ENCODE measurements at places on chromosomes 1 and 21. TPM values are rescaled to one million over a fixed set of nuclear protein-coding genes. Genes with fewer than 3 reads are reported as not detected.
A peak's percentile ranks its signal among the peaks of the same experiment; 100 is the strongest.

The TEX38 gene
- total RNA-seq = not detected

DNA sequence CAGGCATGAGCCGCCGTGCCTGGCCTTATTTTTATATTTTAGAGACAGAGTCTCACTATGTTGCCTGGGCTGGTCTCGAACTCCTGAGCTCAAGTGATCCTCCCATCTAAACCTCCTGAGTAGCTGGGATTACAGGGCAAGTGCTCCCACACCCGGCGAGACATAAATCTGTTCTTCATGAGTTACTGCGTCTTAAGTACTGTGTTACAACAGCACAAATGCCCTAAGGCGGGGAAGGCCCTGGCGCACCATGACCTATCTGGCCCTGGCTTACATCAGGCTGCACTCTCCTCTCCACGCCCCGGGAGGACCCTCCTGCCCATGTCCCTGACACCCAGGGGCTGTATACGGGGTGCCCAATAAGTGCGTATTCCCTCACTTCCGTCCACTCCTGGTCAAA, 4.3 kb downstream of the GPR153 start:
- peaks cover 4% of the 10 kb centered on the region for H3K27me3 ChIP-seq
- H3K4me3 ChIP-seq = no peak overlapping the region
- no peak overlapping the region for H3K27ac ChIP-seq
- DNase-seq = no peak
- H3K4me1 ChIP-seq = peaks cover 1% of the 10 kb centered on the region

DNA sequence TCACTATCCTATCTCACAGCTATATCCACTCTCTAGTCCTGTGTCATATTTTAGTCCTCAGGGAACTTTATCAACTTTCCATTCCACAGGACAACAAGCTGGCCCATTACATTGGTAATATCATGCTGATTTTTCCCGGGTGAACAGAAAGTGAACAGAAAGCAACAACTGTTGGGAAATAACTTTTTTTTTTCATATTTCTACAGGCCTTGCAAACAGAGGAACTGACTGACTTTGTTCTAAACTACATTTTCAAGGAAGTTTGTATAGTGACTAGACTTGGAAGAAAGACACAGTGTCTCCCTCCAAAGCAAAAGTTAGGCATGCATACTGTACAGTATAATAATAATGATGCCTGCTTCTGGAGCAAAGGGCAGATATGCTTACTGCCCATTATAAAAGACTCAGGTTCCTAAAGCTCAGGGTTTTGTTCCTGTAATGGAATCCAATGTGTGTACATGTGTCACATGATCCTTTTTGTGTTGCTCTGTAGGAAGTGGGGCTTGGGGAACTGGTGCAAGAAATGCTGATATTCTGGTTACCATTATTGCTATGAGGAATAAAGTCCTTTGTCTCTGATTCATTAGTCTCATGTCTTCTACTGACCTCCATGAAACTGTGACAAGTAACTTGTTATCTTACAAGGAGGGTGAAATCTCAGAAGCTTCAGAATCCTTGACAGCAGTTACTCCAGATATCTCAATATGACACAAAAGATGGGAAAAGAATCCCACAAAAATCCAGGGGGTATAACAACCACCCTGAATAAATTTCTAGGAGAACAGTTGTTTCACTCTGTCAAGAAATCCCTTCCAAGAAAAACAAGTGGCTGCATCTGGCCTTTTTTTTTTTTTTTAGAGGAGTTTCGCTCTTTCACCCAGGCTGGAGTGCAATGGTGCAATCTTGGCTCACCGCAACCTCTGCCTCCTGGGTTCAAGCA, 17.7 kb upstream of the NTPCR start:
- H3K27me3 ChIP-seq = no peaks in the 10 kb centered on the region
- no peak overlapping the region for H3K4me3 ChIP-seq
- H3K36me3 ChIP-seq = no peaks in the 10 kb centered on the region
- H3K4me1 ChIP-seq = no peaks in the 10 kb centered on the region
- H3K27ac ChIP-seq = no peak overlapping the region

DNA sequence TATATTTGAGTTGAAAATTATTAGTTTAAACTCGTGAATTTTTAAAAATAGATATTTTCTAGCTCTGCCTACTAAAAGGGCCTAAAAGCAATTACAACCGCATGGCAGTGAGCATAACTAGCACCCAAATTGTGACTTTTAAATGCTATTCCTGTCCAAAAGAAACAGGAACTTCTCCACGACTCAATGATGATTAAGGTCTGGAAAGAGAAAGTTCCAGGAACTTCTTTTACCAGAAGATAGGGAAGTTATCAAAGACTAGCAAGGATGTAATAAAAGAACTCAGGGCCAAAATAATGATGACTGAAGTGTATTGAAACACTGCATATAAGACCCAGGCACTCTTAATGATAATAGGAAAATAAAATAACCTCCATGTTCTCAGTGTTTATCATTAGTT, 313.0 kb downstream of the PLPP3 start:
- H3K27ac ChIP-seq = no peak overlapping the region
- no peak for DNase-seq
- no peaks in the 10 kb centered on the region for H3K36me3 ChIP-seq
- H3K27me3 ChIP-seq = no peaks in the 10 kb centered on the region
- H3K4me3 ChIP-seq = no peak overlapping the region

DNA sequence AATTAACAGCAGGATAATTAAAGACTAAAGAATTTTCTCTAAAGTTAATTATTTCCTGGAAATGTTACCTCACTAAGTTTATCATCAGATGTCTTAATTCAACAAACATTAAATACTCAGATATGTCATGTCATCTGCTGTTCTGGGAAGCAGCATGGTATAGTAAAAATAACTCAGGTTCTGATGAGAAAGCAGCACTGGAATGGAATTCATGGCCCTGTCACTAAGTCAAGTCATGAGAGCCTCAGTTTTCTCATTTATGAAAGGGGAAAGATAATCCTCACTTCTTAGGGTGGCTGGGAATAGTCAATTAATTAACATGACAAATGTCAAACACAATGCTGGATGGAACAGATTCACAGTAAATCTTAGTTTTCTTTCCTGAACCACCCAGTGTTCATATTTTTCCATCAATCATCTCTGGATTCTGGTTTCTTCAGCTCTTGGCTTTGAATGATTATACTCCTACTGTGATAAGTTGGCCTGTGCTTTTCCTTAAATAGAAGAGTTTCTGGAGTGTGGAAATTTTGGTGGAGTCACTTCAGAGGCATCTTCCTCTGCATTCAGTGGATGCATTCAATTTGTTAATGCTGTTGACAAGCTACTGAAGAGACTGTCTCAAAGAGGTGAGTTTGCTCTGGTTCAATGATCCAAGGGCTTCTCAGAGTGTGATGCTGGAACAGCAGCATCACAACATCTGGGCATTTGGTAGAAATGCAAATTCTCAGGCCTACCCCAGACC, 319.4 kb downstream of the KCNH1 start:
- no peak overlapping the region for H3K4me3 ChIP-seq
- no peaks in the 10 kb centered on the region for H3K4me1 ChIP-seq
- H3K36me3 ChIP-seq = no peaks in the 10 kb centered on the region
- no peaks in the 10 kb centered on the region for H3K27me3 ChIP-seq
- no peak for DNase-seq
- no peak overlapping the region for H3K27ac ChIP-seq

DNA sequence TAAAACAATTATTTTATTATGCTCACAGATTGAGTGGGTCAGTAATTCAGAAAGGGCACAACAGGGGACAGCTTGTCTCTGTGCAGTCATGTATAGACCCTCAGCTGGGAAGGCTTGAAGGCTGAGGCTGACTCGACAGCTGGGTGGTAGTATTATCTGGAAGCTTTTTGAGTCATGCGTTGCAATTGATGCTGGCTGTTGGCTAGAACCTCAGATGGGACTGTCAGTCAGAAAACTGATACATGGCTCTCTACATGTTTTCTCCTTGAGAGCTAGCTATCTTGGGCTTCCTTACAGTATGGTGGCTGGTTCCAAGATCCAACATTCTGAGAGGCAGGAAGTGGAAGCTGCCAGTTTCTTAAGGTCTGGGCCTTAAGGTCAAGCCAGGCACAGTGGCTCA, 61.5 kb upstream of the SELENON start:
- no peak for DNase-seq
- H3K27ac ChIP-seq = no peak overlapping the region
- H3K27me3 ChIP-seq = no peaks in the 10 kb centered on the region
- H3K4me1 ChIP-seq = peaks cover 15% of the 10 kb centered on the region
- no peak overlapping the region for H3K4me3 ChIP-seq
- no peaks in the 10 kb centered on the region for H3K36me3 ChIP-seq

The RBM11 gene
- 2.8 TPM for total RNA-seq

- H3K4me3 ChIP-seq = no peak overlapping the region
- H3K27me3 ChIP-seq = no peaks in the 10 kb centered on the region
- no peaks in the 10 kb centered on the region for H3K36me3 ChIP-seq
These were observed 344.1 kb upstream of the VAMP3 start for GRCh38 chr1:7426780-7427604.

DNA sequence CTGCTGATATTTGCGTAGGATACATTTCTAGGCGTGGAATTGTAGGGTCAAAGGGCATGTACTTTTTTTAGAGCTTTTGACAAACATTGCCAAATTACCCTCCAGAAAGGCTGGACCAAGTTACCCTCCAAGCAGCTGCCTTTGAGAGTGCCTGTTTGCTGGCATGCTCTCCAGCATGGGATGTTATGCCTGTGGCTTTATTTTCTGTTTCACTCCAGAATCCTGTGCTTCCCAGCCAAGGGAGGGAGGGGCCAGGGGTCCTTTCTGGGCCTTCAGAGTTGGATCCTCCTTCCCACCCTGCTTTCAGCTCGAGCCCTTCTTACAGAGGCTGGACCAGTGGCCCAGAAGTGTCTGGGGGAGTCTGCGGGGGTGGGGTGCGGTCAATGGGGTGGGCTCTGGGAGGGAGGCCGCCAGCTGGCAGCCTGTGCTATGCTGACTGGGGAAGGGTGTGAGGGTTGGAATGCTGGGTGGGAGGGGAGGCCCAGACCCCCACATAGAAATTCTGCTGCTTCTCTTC, 81.2 kb downstream of the EPHB2 start:
- no peak overlapping the region for H3K27ac ChIP-seq
- no peak overlapping the region for H3K4me3 ChIP-seq
- H3K27me3 ChIP-seq = no peaks in the 10 kb centered on the region
- H3K36me3 ChIP-seq = no peaks in the 10 kb centered on the region
- DNase-seq = peak; percentile 61

DNA sequence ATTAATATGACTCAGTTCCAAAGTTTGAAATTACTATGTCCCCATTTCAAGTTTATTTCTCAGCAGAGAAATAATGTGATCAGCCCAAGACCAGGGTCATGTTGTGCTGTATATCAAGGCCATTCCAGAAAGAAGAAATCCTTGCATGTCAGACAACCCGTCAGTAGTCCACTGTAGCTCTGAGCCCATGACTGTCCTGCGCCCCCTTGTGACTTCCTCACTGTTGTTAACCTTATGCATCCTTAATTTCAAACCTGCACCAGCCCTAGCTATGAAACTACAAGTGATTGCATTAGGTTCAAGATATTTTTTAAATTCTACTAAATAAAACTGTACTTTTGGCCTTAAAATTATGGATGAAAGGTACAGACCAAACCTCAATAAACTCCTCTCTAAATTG, 133.0 kb downstream of the LRRC7 start:
- H3K27ac ChIP-seq = no peak overlapping the region
- no peaks in the 10 kb centered on the region for H3K36me3 ChIP-seq
- no peaks in the 10 kb centered on the region for H3K27me3 ChIP-seq
- no peaks in the 10 kb centered on the region for H3K4me1 ChIP-seq

The WNT4 gene
- 4.2 TPM for total RNA-seq

The OR2T33 gene
- not detected for total RNA-seq

The OR2T35 gene
- total RNA-seq = not detected

- peaks cover 4% of the 10 kb centered on the region for H3K36me3 ChIP-seq
- DNase-seq = peak; percentile 66
- H3K4me1 ChIP-seq = no peaks in the 10 kb centered on the region
- peak overlapping the region; percentile 88 for H3K27ac ChIP-seq
These were observed 27.8 kb downstream of the ECE1 start for GRCh38 chr1:21262293-21263051.

GRCh38 chr1:20725189-20726117, 7.0 kb downstream of the SH2D5 start:
- peaks cover 25% of the 10 kb centered on the region for H3K27me3 ChIP-seq
- no peaks in the 10 kb centered on the region for H3K4me1 ChIP-seq
- no peak overlapping the region for H3K27ac ChIP-seq

- no peaks in the 10 kb centered on the region for H3K36me3 ChIP-seq
- H3K4me3 ChIP-seq = no peak overlapping the region
- no peaks in the 10 kb centered on the region for H3K27me3 ChIP-seq
- H3K27ac ChIP-seq = no peak overlapping the region
- DNase-seq = no peak
- H3K4me1 ChIP-seq = peaks cover 3% of the 10 kb centered on the region
These were observed 40.2 kb upstream of the VWA5B1 start for GRCh38 chr1:20250340-20250989.

GRCh38 chr1:226033582-226033981, 28.9 kb upstream of the H3-3A start:
- DNase-seq = peak; percentile 43
- no peaks in the 10 kb centered on the region for H3K27me3 ChIP-seq
- H3K27ac ChIP-seq = peak overlapping the region; percentile 83
- H3K4me3 ChIP-seq = no peak overlapping the region
- H3K4me1 ChIP-seq = no peaks in the 10 kb centered on the region

The B3GALT5 gene
- 1.1 TPM for total RNA-seq

The CYP4A11 gene
- not detected for total RNA-seq

- peak; percentile 46 for DNase-seq
- H3K4me3 ChIP-seq = no peak overlapping the region
- peaks cover 15% of the 10 kb centered on the region for H3K4me1 ChIP-seq
- H3K27ac ChIP-seq = no peak overlapping the region
These were observed 1.1 kb downstream of the GNG4 start for GRCh38 chr1:235648407-235648907.

DNA sequence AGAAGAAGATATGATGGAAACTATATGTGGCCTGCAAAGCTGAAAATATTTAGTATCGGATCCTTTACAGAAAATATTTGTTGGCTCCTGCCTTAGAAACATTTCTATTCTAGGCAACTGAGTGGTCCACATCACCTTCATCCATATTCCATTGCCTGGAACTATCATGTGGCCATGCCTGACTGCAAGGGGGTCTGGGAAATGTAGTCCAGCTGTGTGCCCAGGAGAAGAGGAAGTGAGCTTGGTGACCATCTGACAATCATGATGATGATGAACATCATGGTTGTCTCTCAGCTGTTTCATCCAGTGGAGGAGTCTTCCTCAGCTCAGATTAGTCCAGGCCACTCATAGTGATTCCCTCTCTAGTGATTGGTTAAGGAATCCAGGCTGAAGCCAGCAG, 61.8 kb upstream of the IFNLR1 start:
- no peaks in the 10 kb centered on the region for H3K36me3 ChIP-seq
- peak; percentile 3 for DNase-seq
- no peaks in the 10 kb centered on the region for H3K4me1 ChIP-seq
- H3K4me3 ChIP-seq = no peak overlapping the region
- H3K27ac ChIP-seq = no peak overlapping the region

DNA sequence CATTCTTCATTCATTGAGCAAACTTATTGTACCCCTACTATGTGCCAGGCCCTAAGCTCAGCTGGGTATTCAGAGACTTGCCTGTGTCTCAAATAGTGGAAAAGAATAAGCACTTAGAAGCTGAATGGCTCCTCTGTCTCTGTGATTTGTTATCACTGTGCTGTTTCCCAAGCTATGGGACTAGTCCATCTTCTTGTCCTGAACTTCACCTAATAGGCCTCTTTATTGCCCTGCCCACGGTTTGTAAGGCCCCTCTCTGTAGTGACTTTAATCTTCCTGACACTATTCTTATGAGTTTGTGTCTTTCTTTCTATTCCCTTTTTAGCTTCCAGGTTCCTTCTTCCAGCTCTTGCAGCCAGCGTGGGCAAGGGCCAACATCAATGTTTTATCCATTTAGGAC, 85.4 kb upstream of the LPGAT1 start:
- no peaks in the 10 kb centered on the region for H3K36me3 ChIP-seq
- H3K4me1 ChIP-seq = no peaks in the 10 kb centered on the region
- peaks cover 4% of the 10 kb centered on the region for H3K27me3 ChIP-seq
- H3K4me3 ChIP-seq = no peak overlapping the region

The RAVER2 gene
- total RNA-seq = 30.2 TPM
